ENCODE measurements at places on chromosomes 1 and 21. TPM values are rescaled to one million over a fixed set of nuclear protein-coding genes. Genes with fewer than 3 reads are reported as not detected.

DNA sequence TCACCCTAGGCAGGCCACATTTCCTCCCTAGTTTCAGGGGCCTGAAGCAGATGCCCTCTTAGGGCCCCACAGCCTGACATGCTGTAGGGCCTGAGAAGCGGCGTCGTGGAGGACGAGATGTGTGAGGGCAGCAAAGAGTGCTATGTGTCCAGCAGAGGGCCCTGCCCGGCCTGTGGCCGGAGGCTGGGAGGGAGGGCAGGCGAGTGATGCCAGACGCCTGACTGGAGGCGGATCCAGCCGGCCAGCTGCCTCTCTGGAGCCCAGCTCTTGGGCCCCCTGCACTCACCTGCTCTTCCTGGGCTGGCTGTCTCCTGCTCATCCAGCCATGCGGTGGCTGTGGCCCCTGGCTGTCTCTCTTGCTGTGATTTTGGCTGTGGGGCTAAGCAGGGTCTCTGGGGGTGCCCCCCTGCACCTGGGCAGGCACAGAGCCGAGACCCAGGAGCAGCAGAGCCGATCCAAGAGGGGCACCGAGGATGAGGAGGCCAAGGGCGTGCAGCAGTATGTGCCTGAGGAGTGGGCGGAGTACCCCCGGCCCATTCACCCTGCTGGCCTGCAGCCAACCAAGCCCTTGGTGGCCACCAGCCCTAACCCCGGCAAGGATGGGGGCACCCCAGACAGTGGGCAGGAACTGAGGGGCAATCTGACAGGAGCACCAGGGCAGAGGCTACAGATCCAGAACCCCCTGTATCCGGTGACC, at the start of gene GPR37L1:
Gene GPR37L1 (plus strand): TSS at position 279 of the 697 bp plus-strand sequence. CDS start 47 bp downstream, at position 326.
- DNase-seq, result no peak

DNA sequence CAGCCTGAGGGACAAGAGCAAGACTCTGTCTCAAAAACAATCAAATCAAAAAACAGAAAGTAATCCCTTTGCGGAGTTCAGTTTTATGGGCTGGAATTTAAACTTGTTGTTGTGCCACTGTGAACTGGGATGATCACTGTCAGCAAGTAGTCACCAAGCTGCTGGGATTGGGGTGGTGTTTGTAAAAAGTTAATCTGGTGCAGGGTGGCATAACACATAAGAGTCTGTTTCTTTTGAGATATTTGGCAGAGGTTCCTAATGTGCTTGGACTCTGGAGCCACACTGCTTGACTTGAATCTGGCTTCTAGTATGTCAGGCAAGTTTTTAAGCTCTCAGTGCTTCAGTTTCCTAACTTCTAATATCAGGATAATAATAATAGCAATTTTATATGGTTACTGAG, 6.6 kb downstream of the CLIC4 start:
- no peak for DNase-seq

DNA sequence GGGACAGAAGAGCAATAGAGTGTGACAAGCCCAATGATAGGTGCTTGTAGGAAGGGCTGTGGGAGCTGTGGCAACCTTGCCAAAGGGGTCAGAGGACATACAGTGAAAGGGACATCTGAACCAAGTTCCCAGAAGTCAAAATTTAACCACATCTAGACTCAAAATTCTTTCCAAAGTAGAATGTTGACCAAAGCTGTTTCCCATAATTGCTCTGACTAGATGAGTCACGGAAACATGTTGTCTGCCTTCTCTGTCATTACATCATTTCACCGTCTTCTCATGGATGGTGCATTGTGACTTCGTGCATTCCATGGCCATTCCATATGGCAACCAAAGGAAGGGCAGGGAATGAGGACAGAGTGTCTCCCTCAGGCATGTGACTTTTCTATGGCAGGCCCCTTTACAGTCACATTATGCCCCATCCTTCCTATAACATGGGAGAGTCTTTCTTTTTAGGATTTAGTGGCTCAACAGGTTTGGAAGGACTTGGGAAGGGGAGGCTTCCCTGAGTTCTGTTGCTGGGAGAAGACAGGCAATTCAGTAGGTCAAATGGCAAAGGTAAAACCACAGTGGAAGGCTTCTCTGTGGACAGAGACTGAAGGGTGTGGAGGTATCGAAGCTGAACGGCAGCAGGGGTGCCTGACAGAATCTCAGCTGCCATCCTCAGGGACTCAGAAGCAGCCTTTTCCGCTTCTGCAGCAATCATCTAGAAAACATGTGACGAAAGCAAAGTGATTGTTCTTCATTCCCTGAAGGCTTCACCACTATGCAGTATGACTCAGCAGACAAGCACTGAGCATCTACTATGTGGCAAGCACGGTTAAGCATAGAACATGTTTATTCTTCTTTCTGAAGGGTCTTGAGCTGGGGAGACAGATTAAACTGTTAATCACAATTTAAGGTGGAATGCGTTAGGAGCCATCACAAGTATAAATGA, 24.7 kb downstream of the NPHS2 start:
- DNase-seq, result no peak

The PTCH2 gene
- 0.19 TPM for total RNA-seq

The IL6R gene
- 13.9 TPM for total RNA-seq

GRCh38 chr1:223721658-223722607, 9.6 kb downstream of the CAPN2 start:
- no peak for DNase-seq

DNA sequence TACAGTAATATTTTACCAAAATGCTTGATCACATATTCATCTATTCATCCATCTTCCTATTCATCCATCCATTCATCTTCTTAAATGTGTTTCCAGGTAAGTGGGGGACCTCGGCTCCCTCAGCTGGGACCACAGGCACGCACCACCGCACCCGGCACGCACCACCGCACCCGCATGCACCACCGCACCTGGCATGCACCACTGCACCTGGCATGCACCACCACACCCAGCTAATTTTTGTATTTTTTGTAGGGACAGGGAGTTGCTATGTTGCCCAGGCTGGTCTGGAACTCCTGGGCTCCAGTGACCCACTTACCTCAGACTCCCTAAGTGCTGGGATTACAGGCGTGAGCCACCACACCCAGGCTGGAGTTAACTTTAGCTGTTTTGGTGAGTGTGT, 21.2 kb downstream of the ACTRT2 start:
- no peak for DNase-seq

- no peak for DNase-seq
Measured at GRCh38 chr1:229221106-229222019, 49.5 kb upstream of the RAB4A start.

DNA sequence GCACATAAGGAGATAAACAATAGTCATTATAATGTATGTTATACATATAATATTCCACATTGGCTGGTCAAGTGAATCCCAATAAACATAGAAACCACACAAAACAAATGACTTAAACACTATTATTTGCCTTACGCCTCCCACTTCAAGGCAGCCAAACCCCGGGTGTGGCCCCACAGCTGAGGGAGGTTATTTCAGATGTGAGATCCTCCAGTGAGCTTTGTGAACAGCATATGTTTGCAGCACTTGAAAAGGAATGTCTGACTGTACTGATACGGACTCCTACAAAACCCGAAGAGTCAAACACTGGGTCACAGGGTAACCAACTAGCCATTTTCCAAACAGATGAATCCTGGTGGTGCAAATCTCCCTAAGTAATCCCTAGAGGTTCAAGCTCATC, 27.1 kb upstream of the DISP1 start:
- DNase-seq, result no peak
